ENCODE measurements at places on chromosomes 6 and 20.

DNA sequence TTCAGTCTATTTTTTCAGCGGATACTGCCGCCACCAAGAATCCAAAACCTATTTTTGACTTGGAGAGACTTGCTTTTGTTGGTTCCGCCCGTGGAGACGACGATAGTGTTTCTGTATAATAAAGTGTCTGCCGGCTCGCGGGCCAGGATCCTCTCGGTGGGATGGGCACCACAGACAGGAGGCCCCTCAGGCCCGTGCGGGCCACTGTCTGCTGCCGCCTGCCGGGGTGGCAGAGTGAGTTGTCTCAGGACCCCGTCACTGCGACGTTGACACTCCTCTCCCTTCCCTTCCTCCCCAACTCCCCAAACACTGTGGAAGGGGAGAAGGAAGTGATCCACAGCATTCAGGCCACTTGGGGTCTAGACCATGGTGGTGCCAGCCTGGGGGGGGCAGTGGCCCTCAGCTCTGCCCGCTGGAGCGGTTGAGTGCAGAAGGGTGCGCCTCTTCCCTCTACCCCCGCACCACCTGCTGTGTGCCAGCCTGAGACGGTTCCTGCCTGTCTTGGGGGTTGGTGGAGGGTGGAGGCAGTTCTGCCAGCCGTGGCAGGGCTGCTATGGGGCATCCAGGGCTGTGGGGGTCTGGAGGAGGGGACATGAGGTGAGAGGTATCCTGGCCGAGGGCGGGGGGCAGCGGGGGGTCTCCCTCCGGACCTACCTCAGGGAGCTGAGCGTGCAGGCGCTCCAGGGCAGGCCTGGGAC is 17.5 kb downstream of the RBM38 start:
- DNase-seq, result no peak

DNA sequence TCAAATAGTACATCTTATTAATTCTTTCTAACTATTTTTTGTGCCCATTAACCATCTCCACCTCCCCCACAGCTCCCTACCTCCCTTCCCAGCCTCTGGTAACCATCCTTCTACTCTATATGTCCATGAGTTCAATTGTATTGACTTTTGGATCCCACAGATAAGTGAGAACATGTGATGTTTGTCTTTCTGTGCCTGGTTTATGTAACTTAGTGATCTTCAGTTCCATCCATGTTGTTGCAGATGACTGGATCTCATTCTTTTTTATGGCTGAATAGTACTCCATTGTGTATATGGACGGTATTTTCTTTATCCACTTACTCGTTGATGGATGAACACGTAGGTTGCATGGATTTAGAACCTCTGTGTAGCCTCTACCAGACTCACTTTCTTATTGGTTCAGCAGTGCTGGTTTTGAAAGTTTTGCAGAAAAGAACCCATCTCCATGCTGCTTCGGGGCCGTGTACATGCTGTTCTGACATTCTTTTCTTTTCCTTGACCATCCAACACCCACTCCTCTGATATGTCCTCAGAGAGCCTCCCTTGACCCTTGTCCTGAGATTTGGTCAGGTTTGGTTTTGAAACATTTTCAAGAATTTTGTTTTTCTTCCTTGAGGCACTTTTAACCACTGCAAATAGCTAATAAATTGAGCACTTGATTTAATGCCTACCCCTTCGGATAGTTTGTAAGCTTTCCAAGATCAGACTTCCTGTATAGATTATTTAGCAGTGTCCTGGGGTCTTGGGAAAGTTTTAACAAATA is 231.2 kb upstream of the ZFP64 start:
- DNase-seq, result no peak

DNA sequence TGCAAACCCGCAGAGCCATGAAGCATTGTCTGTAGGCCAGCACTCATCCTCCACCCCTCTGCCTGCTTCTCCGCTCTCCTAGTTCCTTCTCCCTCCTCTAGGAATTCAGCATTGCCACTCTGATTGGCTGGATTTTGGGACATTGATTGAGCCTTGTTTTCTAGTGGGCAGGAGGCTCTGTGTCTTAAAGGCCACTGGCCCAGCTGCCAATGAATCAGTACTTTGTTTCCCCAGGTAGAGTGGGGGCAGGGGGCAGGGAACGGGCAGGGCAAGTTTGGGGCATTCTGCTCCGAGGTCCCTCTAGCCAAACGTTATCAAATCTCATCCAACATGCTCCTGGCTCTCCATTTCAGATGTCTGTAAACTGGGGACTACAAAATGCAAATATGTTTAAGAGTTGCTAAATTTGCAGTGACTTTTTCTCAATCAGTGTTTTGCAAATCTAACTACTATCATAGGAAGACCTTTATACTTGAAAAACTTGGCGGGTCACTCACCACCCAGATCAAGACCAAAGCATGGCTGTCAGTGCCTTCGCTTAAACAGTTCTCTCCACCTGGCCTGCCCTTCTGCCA is 10.4 kb upstream of the BPI start:
- no peak for DNase-seq

- DNase-seq, result no peak
These were observed 312.0 kb downstream of the SOX4 start for GRCh38 chr6:21905531-21905930.

DNA sequence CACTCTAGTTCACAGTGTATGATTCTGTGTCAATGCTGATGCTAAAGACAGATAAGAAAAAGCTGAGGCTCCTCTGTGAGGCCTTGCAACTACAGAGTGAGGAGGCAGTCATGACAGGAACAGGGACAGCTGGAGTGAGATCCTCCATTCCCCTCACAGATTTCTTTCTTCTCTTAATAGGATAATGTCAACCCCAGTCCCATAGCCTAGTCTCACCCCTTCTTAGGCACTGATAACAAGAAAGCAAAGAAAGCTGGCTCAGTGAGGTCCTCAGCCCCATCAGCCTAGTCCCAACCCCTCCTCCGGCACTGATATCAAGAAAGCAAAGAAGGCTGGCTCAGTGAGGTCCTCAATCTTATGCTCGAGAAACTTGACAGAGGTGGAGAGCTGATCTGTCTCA is 2.1 kb upstream of the PTCHD4 start:
- DNase-seq, result no peak

DNA sequence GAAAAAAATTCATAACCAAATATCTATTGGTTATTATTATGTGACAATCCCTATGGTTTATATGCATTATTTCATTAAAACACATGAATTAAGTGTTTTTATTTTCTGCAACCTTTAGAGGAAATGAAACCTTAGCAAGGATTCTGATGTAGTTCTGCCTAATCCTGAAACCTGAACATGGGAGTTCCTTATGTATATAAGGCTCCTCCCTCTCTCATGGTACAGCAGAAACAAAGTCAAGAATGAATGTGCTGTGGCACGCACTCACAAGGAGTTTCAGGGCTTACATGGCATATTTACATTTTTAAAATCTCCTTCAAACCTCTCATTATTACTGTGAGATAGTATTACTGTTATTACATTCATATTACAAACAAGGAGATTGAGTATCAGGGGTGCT is 426.4 kb upstream of the CITED2 start:
- DNase-seq, result no peak

DNA sequence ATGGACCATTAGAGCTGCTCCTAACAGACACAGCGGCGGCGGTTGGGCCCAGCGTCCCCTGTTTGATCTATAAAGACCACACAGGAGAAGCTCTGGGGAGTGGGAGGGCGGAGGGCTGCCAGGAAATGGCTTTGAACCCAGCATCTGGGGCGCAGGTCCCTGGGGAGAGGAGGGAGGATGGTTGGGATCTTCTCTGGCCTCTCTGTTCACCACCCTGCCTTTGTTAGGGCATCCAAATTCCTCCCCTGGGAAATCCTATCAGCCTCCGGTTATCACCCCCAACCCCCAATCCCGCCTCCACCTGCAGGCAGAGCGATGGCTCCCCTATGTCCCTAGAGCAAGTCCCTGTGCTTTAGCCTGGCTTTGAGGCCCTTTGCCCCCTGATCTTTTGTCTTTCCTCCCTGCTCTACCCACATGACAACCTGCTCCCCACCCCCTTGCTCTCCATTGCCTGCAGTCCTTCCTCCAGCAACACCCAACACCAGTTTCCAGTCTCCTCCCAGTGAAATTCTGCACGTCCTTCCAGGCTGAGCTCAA is 7.1 kb downstream of the XKR7 start:
- DNase-seq, result no peak

DNA sequence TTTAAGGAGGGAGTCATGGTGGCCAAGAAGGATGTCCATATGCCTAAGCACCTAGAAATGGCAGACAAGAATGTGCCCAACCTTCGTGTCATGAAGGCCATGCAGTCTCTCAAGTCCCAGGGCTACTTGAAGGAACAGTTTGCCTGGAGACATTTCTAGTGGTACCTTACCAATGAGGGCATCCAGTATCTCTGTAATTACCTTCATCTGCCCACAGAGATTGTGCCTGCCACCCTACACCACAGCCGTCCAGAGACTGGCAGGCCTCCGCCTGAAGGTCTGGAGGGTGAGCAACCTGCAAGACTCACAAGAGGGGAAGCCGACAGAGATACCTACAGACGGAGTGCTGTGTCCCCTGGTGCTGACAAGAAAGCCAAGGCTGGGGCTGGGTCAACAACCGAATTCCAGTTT is 115.0 kb downstream of the HFE start:
- no peak for DNase-seq

DNA sequence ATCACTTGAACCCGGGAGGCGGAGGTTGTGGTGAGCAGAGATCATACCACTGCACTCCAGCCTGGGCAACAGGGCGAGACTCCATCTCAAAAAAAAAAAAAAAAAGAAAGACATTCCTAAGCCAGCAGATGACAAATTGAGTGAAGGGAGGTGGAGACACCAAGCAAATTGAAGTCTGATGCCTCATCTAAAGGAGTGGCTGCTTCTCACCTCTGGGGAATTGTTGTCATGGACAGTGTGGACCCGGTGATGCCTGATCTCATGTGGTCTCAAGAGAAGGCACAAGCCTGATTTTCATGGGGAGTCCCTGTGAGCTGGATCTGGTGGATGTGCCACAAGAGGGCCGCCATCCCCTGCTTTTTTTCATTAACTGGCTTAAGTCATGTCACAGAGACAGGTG is 272.0 kb downstream of the ZNF217 start:
- DNase-seq, result no peak

DNA sequence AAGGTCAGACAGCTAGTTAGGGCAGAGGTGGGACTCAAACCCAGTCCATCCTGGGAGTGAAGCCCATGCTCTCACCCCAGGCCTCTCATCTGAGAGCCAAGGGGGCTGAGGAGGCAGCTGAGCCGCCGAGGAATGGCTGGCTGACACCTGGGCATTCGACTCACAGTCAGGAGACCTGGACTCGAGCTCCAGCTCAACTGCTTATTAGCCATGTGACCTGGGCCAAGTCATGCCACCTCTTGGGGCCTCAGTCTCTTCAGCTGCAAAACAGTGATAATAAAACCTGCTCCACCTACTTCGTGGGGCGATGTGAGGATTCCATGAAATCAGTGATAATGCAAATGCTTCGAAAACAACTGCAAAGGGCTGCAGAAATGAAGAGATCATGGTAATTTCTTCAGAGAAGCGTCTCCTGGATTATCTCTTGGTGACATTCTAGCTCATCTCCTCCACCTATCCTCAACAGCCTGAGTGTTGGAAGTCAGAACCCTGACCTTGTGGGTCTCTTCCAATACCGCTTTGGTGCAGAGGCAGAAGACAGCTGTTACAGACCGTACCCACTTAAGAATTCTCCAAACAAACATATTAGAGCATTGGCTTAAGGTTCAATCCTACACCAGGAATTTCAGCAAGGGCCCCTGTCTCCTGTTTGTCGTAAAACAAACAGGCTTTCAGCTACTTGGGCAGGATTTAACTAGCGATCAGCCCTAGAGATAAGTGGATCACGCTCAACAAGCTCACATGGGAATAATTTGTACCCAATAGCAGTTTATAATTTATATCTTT is 60.0 kb upstream of the PIM1 start:
- DNase-seq, result no peak

DNA sequence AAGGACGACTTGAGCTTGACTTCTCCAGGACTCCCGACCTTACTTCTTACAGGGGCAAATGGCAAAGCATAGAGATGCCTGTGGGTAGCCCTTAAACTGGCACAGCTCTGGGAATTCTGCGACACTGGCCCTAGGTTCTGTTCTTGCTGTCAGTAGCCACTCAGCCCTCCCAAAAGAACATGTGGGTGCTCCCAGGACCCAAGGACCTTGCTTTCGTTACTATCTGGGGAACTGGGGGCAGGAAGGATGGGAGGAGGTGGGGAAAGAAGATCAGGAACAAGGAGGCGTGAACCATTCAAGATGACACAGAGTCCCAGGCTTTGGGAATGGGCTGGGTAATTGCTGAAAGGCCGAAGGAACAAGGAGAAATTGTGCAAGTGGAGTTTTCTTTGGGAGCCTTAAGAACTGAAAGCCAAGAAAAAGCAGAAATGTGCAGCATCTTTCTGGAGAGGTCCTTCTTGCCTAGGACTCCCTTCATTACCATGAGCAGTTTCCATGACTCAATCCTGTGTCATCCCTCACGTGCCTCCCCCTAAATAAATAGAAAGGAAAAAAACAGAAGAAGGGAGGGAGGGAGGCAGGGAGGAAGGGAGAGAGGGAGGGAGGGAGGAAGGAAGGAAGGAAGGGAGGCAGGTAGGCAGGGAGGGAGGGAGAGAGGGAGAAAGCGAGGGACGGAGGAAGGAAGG is 284.6 kb upstream of the FOXQ1 start:
- DNase-seq, result peak; percentile 16

GRCh38 chr20:9829835-9830234 is 9.0 kb downstream of the PAK5 start:
- DNase-seq, result no peak

DNA sequence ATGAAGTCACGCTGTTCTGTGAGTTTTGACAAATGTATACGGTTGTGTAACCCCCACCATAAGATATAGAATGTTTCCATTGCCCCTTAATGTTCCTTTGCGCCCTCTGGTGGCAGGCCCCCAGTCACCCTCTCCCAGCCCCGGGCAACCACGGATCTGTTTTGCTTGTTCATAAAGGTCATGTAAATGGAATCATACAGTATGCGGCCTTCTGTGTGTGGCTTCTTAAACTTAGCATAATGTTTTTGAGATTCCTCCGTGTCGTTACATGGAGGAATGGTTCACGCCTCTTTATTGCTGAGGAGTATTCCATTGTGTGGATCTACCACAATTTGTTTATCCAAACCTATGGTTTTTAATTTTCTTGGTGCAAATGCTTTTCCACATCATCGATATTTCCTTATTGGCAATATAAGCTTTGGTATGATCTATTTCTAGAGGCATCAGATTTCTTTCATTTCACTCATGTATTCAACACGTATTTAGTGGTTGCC is 28.4 kb downstream of the LYRM2 start:
- DNase-seq, result no peak

DNA sequence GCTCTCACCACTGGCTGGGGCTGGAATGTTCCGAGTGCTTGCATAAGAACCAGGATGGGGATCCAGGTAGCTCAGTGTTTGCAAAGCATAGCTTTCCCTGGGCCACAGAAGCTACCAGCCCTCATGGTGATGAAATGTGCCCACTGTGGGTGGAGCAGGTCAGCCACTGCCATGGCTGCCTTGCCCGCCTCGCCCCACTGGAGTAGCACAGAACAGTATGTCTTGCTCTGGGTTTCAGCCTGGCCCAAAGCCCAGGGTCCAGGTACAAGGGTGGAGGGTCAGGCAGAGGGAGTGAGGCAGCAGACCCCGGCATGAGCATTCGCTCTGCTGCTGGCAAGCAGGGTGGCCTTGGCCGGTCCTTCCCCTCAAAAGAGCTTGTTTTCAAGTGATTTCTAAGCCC is 34.7 kb downstream of the KCNK17 start:
- DNase-seq, result no peak

GRCh38 chr6:15569035-15569995 is 93.5 kb downstream of the DTNBP1 start:
- no peak for DNase-seq

- no peak for DNase-seq
These were observed at the start of gene MAPK13 for GRCh38 chr6:36129941-36130666. TSS of gene MAPK13 (plus strand) at chr6:36130513. CDS start at chr6:36130583, 70 bp downstream.

- no peak for DNase-seq
These were observed 54.5 kb upstream of the MRPS10 start for GRCh38 chr6:42271834-42272805.
